GM03348 (cell line): ENCODE measurements at places on chromosomes 5 and 9.

- DNase-seq, result peak; percentile 67
Measured at GRCh38 chr5:78537821-78538220, 110.8 kb downstream of the LHFPL2 start.

DNA sequence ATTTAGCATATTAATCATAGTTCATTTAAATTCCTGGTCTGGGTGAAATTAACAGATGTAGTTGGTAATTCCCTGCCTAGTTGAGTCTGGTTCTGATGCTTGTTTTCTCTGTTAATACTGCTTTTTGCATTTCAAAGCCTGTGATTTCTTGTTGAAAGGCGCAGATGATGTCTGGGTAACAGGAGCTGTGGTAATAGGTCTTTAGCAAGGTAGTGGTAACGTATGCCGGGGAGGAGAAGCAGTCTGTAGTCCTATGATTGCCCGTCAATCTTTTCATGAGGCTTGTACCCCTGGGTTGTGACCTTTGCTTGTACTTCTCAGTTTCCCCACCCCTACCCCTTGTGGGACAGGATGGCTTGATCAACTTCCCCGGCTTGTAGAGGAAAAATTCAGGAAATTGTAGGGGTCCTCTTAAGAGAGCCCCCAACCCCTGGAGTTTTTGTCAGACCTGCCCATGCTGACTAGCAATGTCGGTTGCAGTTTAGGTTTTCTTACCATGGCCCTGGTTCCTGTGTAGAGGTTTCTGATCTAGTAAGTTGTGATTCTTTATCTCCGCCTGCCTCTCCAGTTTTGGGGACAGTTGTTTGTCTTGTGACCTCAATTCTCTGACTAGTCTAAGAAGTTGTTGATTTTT is 55.4 kb downstream of the SPIN1 start:
- no peak for DNase-seq

- DNase-seq, result no peak
Measured at GRCh38 chr5:117621921-117622320, 1047.3 kb upstream of the SEMA6A start.

GRCh38 chr5:55191165-55191564 is 18.2 kb upstream of the CDC20B start:
- DNase-seq, result no peak

DNA sequence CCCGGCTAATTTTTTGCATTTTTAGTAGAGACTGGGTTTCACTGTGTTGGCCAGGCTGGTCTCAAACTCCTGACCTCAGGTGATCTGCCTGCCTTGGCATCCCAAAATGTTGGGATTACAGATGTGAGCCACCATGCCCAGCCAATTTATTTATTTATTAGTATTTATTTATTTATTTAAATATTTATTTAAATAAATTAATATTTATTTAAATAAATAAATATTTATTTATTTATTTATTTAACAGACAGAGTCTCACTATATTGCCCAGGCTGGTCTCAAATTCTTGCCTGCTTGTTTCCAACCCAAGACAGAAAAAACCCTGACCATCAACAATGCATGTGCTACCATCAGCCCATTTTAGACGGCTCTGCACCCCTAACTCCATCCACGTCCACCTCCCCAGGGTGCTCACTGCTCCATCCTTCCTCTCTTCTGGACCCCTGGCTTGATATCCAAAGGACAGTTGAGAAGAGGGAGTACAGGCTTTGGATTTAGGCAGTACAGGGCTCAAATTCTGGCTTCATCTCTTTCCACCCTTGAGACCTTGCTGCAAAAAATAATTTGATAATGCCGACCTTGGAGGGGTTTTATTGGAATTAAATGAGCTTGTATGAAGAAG is 232.6 kb downstream of the MED10 start:
- DNase-seq, result no peak

GRCh38 chr5:119016125-119016774 is 27.9 kb upstream of the DTWD2 start:
- no peak for DNase-seq

- DNase-seq, result no peak
Measured at GRCh38 chr9:26462751-26463150, 429.9 kb downstream of the CAAP1 start.

GRCh38 chr5:140225396-140225795 is 50.4 kb downstream of the CYSTM1 start:
- DNase-seq, result no peak

DNA sequence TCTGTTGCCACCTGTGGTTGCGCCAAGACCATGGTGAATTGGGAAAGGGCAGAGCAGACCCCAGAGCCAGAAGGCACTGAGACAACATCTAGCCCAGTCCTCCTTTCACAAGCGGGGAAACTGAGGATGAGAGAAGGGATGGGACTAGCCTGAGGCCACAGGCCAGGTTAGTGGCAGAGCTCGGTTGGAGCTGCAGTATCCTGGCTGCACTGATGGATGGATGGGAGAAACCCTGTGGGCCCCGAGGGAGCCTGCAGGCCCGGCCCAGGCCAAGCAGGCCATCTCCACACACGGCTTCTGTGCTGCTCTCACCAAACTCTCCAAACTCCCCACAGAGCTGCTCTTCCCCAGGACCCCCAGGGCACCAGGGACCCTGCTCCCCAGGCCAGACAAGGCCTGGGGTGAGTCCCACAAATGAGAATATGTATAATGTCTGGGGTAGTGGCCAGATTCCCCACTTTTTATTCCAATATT is 60.2 kb downstream of the TSTD2 start:
- DNase-seq, result no peak

DNA sequence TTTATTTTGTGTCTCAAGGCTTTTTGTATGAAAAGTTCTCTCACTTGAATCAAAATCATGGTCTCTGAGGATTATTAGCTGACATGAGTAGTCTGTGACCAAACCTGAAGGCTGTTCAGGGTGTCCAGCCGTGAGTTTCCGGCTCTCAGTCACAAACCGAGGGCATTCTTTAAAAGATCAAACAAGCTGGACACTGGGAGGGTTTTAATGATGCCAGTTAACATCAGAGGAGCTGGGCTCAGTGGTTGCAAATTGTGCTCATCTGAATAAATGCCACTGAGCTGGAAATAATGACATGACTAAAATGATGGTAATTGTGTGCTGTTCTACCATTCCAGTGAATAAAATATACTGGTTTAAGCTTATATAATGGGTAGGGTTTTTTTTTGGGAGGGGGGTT is 153.1 kb downstream of the FOCAD start:
- DNase-seq, result no peak

GRCh38 chr5:68381909-68382308 is 166.4 kb downstream of the PIK3R1 start:
- no peak for DNase-seq

- no peak for DNase-seq
Measured at GRCh38 chr5:151258816-151259215, 5.8 kb downstream of the GM2A start.

DNA sequence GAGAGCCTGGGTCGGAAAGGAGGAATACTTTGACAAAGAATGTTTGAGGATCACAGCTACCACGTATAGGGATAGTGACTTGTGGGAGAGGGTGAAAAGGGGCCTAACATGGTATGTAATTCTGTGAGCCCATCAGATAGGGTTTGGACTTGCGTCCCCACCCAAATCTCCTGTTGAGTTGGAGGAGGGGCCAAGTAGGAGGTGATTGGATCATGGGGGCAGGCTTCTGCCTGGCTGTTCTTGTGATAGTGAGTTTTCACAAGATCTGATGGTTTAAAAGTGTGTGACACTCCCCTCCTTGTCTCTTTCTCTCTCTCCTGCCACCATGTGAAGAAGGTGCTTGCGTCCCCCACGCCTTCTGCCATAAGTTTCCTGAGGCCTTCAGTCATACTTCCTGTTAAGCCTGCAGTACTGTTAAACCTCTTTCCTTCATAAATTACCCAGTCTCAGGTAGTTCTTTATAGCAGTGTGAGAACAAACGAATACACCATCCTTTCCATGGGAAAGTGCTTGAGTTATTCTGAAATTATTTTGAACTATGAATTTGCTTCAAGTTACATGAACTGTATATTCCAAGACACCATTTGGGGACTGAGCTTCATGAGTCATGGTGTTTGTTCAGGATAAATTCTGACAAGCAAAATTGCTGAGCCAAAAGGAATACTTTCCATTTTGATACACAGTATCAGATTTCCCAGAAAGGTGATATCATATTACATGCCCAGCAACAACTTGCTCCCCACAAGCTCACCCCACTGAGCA is 68.8 kb upstream of the SSBP2 start:
- DNase-seq, result peak; percentile 11

GRCh38 chr5:145856285-145856818 is 16.5 kb downstream of the GRXCR2 start:
- peak; percentile 63 for DNase-seq

GRCh38 chr9:35940458-35941407 is 17.2 kb downstream of the OR2S2 start:
- no peak for DNase-seq

GRCh38 chr5:79961716-79962574 is 29.1 kb downstream of the MTX3 start:
- DNase-seq, result no peak

- DNase-seq, result peak; percentile 5
Measured at GRCh38 chr5:169566202-169566601, 17.4 kb upstream of the SPDL1 start.

GRCh38 chr5:113190347-113190746 is 213.7 kb downstream of the DCP2 start:
- DNase-seq, result peak; percentile 48

DNA sequence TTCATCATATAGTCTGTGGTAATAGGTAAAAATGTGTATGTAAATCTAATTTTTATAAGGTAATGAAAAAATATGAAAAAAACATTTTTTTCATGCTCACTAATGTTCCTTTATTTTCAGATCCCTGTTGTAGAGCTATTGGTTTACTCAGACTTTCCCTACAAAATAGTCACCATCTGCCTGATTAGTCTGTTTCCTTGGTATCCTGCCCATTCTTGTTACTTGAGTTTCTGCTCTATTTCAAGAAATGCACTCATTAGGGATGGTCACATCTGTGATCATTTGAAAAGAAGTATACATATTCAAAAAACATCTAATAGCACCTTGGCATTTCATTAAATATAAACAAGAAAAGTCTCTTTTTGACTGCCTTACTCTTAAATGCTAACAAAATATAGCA is 21.6 kb upstream of the RASA1 start:
- no peak for DNase-seq

GRCh38 chr5:153756540-153756939 is 266.1 kb downstream of the GRIA1 start:
- DNase-seq, result no peak

DNA sequence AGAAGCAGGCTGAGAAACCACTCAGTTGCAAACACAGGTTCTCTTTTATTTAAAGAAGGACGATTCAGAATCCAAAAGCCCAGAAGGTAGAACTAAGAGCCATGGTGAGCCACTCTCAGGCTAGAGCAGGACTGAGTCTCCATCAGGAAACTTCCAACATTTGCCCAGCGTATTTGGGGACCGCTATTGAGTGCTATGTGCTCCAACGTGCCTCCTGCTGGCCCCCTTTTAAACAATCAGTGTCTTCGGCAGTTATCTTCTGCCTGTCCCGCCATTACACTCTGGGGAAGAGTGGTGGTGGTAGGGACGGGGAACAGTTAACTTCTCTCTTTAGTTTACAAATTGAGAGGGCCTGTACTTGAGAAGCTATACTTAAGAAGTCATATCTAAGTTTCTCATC is 78.1 kb downstream of the DENND1A start:
- DNase-seq, result no peak

DNA sequence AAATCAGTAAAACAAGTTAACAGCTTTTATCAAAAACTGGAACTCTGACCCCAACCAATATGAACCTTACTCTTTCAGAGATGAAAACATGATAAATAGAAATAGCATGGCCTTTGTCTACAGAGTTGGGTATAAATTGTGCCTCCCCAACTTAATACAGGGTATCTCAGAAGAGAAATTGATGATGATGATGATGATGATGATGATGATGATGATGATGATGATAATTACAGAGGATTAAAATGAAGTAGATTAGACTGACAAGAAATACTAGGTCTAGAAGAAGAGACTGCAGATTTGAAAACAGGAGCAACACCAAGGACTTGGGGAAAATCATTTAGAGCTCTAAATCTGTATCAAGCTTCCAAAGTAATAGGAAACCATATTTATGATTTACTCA is 27.1 kb downstream of the PFDN1 start:
- DNase-seq, result no peak

DNA sequence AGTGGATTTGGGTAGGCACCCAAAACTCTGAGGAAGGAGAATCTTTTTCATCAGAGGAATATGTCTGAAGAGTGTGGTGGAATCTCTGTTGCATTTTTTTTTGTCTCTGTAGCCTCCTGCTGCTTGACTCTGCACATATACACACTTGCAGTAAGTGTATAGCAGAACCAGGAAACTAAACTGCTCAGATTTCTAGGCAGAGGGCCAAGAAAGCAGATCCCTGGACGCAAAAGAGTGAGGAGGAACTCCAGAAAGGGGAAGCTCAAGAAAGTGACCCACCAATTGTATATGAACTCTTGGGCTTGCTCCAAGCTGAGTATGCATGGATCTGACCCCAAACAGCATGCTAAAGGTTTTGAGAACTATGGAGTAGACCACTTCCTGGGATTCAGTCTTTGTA is 181.8 kb downstream of the GADD45G start:
- no peak for DNase-seq

DNA sequence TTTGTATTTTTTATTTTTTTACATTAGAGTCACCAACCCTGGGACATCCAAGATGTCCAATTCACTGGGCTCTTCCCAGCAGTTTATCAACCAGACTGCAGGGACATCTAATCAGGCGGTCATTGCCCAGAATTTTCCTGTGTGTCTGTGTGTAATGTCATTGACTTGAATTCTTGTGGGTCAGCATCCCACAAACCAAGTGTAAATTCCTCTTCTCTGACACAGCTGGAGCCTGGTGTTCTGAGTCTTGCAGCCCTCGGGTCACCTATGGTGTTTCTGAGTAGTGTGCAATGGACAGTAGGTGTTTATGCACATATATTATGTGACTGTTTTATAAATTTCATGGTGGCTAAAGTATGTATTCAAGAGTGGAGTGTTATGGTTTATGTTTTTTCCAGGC is 815.7 kb downstream of the SEMA5A start:
- peak; percentile 38 for DNase-seq

DNA sequence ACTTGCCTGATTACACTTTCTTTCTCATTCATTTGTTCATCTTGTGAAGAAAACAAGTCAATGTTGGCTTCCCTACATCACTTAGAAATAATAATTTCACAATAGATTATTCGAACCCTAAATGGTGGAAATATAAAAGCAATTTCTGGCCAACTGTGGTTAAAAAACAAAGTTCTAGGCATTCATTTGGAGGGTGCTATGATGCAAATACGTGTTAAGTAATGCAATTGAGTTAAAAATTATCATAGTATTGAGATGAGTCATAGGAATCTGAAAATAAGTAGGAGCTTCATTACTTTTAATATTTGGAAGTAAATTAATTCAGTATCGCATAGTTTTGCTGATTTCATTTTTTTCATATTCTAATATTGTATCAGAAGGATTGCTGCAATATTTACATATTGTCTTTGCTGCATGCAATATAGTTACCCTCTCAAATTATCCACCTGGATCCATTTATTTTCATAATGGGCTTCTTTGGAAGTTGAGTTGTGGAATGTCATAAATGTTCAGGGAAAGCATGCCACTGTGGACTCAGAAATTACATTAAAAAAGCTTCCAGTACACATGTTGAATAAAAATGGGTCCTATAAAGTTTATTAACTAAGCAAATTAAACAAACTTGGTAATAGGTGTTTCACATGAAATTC is 647.7 kb upstream of the WWC1 start:
- DNase-seq, result peak; percentile 39
